Renal pelvis (tissue), 12 donors: ENCODE measurements at places on chromosomes 3 and 15.

DNA sequence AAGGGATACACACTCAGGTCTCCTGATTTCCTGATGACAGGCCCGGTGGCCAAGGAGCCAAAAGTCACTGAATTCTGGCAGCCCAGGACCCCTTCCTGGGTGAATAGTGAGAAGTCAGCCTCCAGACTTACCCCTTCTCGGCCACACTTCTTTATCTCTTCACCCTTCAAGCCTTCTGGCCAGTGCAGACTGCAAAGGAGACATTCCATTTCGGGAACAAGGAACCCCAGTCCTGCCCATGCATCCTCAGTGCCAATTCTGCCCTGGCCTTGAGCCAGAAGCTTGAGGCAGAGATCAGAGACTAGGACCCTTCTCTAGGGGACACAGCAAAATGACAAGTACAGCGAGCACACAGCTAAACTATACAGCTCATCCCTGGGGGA is 28.8 kb downstream of the GRAMD2A start:
- DNase-seq, result no peak

DNA sequence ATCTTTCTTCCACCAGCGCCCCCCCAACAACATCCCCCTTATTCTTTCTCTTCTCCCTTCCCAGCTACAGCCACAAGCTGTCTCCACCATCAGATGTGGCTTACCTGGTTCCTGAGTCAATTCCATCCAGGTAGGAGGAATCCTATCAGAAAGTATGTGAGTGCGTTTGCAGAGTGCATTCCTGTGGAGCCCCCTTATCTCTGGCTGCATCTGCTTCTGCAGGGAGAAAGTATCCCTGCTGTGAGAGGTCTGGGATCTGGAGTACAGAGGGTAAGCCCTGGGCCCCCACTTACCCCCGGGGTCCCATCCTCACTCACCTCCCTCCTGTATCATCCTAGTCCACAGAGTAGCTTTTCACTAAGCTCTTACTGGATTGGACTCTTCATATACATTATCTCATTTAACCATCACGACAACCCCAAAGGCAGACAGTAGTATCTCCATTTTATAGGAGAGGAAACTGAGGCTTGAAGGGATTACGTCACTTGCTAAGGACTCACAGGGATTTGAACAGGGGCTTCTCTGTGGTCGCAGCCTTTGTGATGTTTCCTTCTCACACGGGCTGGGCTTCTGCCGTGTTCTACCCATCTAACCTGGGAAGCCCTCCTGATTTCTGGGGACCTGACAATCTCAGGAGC is 22.2 kb upstream of the MAGEF1 start:
- no peak for DNase-seq

GRCh38 chr15:99413955-99414754 is 151.6 kb upstream of the MEF2A start:
- no peak for DNase-seq

- no peak for DNase-seq
These were observed 40.2 kb upstream of the FOXB1 start for GRCh38 chr15:59963925-59964324.
